NCI-H1105 treated with DMSO at 0.1 percent for 48 hours (cell line): ENCODE measurements at places on chromosomes 7 and 10.

DNA sequence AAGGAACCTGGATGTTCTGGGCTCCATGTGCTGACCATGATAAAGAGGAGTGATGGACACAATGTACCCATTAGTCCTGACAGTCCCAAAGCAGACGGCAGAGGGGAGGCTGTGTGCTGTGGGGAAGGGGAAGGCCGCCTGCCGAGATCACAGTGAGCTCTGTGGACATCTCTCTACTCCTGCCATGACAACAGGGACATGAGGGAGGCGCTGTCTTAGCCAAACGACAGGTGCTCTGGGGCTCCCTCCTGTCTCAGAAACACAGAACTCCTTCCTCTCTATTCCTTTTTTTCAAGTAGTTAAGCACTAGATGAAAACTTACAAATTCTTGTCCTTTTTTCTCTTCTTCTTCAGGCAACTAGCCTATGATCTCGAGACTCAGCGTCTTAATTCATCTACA, 113.1 kb downstream of the RNF32 start:
- no peak for DNase-seq

DNA sequence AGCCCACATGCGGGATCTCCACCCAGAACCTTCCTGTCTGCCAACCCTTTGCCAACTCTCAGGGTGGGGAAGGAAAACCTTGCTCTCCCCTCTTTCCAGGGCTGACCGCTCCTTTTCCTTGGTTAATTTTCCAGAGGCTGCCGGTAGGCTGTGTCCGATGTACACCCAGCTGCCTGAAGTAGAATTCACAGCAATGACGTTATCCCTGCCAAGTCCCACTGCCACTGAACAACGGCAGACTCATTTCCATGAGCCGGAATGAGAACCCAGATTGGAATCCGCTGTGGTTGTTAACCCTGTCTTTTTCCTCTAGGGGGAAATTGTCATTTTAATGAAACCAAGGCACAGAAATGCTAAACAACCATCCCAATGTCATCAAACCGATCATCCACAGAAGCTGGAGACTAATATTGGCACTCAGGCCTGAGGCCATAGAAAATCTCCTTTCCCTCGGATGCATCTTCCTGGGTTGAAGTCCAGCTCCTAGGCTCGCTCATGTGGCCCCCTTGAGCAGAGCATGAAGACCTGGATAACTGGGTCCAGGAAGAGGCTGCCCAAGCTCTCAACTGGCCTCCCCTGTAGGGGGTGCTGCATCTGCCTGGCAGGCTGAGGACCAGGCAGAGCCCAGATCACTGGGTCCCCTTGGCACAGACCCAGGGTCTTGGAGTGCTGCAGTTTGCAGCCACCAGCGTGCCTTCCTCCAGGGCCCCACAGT, 30.4 kb downstream of the KLRG2 start:
- no peak for DNase-seq

GRCh38 chr10:79189853-79190435, 121.2 kb downstream of the ZMIZ1 start:
- DNase-seq = no peak

GRCh38 chr10:96338279-96338925, 20.4 kb downstream of the OPALIN start:
- DNase-seq = no peak
